ENCODE measurements at places on chromosomes 11 and 22.

GRCh38 chr11:29352273-29352795, 664.5 kb downstream of the KCNA4 start:
- DNase-seq: no peak

DNA sequence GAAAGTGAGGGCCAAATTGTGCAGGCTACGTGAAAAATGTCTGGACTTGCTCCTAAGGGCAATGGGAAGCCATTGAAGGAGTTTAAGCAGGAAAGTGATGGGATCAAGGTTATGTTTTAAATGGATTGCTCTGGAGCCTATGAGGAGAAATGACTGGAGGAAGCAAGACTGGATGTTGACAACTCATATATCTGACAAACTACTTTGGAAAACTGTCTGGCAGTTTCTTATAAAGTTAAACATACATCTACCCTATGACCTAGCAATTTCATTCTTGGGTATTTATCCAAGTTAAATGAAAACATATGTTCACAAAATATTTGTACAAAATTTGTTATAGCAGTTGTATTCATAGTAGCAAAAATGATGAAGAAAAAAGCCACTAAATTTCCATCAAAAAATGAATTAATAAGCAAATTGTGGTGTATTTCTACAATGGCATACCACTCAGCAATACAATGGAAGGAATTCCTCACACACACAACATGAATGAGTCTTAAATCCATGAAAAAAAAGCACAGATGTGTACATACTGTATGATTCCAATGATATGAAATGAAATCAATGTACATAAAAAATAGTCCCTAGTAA, 24.1 kb downstream of the FZD4 start:
- DNase-seq: no peak

GRCh38 chr11:72773291-72773690, 20.6 kb downstream of the STARD10 start:
- no peak for DNase-seq

DNA sequence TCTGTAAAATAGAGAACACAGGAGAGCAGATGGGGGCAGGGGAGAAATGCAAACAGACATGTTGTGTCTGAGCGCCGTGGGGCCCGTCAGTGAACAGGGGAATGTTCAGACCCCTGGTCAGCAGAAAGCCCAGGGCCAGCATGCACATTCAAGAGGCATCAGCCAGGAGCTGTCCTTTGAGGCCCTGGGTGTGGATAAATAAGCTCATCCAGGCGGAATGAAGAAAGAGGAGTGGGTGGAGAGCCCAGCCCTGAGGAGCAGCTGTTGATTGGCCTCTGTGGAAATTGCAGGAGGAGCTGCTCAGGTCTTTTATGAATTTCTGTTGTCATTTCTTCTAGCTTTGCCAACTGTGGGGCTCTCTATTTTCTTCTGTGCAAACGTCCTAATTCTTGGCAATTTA, 49.7 kb upstream of the CECR2 start:
- DNase-seq: no peak

GRCh38 chr11:29314211-29314610, 702.6 kb downstream of the KCNA4 start:
- no peak for DNase-seq

DNA sequence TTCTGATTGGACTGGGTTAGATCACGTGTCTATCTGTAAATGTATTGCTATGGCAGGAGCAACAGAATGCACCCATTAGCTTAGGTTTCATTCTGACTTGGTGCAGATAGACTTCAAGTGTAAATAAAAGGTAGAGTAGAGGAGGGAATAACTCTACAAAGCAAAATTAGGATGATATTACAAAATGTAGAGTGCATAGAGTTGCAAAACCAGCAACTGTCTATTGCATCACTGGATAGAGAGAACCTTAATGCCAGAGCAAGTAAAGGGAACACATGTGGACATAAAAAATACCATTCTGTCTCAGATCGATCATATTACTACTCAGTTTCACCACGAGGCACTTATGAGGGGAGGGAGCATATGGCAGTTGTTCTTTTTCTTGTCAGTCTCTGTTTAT, 22.0 kb upstream of the CAT start:
- no peak for DNase-seq

DNA sequence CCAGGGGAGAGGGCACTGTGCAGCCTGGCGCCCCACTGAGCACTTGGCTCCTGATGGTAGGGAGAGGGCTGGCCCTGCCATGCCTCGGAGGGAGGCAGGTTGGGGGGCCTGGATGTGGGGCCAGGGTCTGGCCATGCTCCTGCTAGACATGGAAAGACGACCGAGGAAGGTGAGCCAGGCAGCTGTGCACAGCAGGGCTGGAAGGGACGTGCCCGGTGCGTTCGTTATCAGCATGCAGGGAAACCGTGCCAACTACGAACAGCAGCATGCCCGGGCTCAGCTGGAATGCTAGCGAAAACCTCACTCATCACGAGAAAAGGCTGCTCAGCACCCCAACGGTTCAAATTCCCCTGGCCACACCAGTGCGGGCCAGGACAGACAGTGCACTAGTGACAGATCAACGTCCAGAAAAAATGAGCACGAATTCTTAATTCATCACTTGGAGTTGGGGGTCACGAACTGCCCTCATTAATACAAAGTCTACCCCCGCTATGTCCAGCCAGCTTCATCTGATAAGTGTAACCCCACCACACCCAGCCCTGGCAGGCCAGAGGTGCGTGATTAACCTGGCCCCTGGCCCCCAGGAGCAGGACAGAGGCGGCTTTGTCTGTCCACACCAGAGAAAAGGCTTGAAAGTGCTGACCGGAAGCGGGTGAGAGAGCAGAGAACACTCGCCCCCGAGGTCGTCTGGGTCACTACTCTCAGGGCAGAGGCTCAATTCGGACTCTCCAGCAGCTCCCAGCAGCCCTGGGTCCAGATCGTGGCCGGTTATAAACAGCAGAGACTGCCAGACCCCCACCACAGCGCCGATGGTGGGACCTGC, 84.2 kb downstream of the CELSR1 start:
- DNase-seq: no peak

- no peak for DNase-seq
Observed at GRCh38 chr22:37701141-37701786, 4.4 kb downstream of the TRIOBP start.
